Posterior cingulate gyrus (tissue), 11 donors: ENCODE measurements at places on chromosomes 13 and 19.

DNA sequence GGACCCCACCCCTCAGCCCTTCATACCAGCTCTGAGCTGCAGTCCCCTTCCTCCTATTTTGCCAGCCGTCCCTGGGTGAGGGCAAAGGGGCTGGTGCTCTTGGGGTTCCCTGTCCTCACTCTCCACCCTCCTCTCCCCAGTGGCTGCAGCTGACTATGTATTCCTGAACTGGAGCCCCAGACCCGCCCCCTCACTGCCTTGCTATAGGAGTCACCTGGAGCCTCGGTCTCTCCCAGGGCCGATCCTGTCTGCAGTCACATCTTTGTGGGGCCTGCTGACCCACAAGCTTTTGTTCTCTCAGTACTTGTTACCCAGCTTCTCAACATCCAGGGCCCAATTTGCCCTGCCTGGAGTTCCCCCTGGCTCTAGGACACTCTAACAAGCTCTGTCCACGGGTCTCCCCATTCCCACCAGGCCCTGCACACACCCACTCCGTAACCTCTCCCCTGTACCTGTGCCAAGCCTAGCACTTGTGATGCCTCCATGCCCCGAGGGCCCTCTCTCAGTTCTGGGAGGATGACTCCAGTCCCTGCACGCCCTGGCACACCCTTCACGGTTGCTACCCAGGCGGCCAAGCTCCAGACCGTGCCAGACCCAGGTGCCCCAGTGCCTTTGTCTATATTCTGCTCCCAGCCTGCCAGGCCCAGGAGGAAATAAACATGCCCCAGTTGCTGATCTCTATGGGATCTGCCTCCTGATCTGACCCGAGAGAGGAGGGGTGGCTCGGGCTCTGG is 2.4 kb downstream of the COX7A1 start:
- DNase-seq: no peak

- DNase-seq: no peak
Observed at GRCh38 chr13:100825557-100825956, 151.0 kb upstream of the TMTC4 start.

- DNase-seq: no peak
Observed at GRCh38 chr13:29524176-29524575, 71.3 kb downstream of the SLC7A1 start.

GRCh38 chr13:114070098-114070799 is 62.2 kb downstream of the RASA3 start:
- peak; percentile 50 for DNase-seq

- DNase-seq: no peak
Observed at GRCh38 chr19:12265921-12266704, 28.6 kb downstream of the ZNF44 start.

DNA sequence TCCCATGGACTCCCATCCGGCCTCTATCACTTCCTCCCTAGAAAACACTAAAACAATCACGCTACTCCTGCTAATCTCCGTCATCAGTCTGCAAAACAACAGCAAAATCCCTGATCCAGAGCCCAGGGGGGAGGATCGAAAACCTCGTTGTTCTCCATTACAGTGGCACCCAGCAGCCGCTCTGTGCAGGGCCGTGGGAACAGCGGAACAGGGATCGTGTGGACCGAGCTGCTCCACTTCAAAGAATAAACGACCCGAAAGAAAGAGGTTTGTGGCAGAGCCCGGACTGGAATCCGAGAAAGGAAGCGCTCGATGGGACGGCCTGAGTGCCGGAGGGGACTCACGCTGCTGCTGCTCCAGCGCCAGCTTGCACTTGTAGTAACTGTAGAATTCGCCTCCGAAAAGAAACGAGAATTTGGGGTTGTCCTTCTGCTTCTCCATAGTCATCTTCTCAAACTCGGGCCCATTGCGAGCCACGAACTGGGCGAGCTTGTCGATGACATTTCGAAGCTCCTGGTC is 652 bp downstream of the CHERP start:
- DNase-seq: no peak

DNA sequence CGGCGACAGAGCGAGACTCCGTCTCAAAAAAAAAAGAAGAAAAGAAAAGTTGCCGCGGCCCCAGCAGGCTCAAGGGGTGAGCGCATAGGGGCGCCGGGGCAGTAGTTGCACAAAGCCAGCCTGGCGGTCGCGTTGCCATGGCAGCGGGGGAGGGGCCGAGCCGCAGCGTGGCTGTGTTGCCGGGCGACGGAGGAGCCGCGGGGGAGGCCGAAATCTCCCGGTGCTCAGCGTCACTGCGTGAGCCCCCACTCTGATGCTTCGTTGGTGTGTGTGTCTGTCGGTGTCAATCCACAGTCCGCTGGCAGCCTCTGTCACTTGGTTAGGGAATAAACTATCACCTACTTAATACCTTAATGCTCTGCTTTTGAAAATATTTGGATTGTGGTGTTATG is 82.9 kb upstream of the C1QTNF9B start:
- peak; percentile 89 for DNase-seq

- DNase-seq: no peak
Observed at GRCh38 chr13:44413095-44413494, 39.5 kb downstream of the SERP2 start.

DNA sequence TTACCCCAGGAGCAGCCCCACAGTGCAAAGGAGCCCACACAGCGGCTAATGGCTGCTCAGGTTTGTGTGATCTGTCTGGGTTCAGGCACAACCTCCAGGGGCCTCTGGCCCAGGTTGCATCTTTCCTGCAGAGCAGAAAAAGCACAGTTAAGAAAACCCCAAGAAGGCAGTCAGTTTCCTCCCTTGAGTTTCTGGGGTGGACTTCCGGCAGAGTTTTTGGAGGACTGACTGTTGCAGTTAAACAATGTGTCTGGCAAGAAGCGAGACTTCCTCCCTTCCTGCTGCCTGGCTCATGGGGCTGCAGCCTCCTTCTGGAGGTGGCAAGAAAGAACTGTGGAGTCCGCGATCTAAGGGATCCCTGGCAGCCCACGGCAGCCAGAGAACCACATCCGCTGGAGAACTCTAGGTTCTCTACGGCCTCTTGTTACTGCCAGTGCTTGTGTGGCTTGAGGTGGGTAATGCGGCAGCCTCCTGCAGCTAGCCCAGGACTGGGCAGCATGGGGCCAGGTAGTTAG is 114.4 kb downstream of the ZDHHC20 start:
- DNase-seq: peak; percentile 47

DNA sequence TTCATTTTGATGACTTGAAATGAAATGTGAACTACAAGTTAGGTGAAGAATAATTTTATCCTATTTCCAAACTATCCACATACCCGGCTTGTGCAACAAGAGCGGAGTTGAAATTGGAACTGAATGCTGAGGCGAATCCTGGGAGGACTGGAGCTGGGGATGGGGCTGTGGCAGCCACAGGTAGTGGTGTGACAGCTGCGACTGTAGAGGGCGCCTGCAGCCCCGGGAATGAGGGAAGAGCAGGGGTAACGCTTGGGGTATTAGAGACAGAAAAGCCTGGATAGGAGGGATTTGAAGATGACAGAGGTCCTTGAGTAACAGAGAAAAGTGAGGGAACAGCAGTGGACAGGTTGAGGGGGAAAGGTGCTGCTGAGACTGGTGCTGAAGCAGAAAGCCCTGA is 22.0 kb upstream of the STOML3 start:
- DNase-seq: no peak
